ENCODE measurements at places on chromosomes 3 and 15. TPM values are rescaled to one million over a fixed set of nuclear protein-coding genes. Genes with fewer than 3 reads are reported as not detected.
A peak's percentile ranks its signal among the peaks of the same experiment; 100 is the strongest.

DNA sequence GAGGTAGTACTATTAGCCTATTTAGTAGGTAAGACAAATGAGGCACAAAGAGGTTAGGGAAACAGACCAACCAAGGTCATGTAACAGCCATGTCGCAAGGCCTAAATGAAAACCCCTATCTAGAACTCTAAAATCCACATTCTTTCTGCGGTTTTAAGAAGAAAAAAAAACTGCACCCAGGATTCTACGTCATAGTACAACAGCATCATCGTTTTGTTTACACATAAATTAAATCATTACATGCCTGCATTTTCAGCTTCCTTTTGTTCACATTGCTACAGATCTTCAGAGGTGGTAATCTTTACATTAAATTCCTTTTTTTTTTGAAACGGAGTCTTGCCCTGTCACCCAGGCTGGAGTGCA is 548 bp upstream of the PSMD6 start:
- H3K4me1 ChIP-seq = peaks cover 6% of the 10 kb centered on the region
- no peak overlapping the region for H3K4me3 ChIP-seq
- H3K36me3 ChIP-seq = no peaks in the 10 kb centered on the region
- no peaks in the 10 kb centered on the region for H3K27me3 ChIP-seq
- H3K27ac ChIP-seq = peak overlapping the region; percentile 87

The GPR149 gene
- not detected for total RNA-seq

The CAV3 gene
- not detected for total RNA-seq

The RTP1 gene
- total RNA-seq = not detected

GRCh38 chr3:40494698-40495097 is 11.1 kb upstream of the ZNF620 start:
- H3K27ac ChIP-seq = no peak overlapping the region
- no peaks in the 10 kb centered on the region for H3K27me3 ChIP-seq
- DNase-seq = no peak
- H3K4me1 ChIP-seq = no peaks in the 10 kb centered on the region
- H3K36me3 ChIP-seq = no peaks in the 10 kb centered on the region

DNA sequence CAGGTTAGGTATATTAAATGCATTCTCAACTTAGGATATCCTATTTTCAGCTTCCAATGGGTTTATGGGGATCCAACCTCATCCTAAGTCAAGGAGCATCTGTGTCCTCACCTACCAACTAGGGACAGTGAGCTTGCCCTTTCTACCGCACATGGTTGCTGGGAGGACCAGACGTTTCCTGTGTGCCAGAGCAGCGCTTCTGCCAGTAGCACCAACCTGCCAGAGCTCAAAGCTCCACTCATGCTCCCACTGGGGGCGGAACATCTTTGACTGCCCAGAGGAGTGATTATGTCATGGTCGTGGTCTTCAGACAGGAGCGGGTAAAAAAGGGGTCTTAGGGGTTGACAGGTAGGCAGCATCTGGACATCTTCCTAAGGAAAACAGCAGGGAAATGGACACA is 24.7 kb downstream of the XPC start:
- peaks cover 29% of the 10 kb centered on the region for H3K36me3 ChIP-seq
- no peak for DNase-seq
- no peaks in the 10 kb centered on the region for H3K4me1 ChIP-seq
- no peak overlapping the region for H3K27ac ChIP-seq

The CCDC33 gene
- not detected for total RNA-seq

DNA sequence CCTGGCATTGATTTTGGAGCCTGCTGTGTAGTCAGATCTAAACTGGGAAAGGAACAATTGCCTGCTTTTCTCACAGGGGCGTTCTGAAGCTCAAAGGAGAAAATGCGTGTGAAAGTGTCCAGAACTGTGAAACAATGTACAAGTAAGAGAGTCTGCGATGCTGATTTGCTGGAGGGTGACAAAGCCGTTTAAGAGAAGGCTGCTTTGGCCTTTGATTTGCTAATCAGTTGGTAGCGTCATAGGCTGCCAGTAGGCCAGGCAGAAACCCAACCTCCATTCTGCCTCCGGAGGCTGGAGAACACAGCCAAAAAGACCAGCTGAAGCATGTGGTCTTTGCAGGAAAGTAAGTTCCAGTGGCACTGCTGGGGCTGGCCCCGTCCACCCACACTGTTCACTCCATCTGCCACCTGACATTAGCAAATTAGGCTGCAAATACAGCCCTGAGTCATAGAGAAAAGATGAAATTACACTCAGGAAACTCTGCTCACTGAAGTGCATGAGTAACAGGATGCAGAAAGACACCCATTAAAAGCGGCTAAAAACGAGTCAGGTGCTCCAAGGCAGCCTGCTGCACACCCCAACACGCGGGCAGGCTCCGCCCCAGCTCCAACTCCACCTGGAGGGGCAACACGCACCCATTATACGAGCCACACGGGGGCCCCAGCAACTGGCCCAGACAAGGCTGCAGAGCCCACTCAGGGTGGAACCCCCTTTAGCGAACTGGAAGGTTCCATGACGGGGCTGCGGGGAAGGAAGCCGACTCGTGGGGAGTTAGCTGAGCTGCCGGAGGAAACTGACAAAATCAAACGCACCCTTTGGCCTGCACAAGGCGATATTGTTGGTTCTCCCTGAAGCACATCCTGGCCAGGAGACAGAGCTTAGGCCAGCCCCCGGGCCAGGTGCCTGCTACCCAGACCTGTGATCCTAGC is 31.6 kb downstream of the ZDHHC19 start:
- no peaks in the 10 kb centered on the region for H3K27me3 ChIP-seq
- H3K36me3 ChIP-seq = no peaks in the 10 kb centered on the region
- H3K4me3 ChIP-seq = no peak overlapping the region
- no peak for DNase-seq
- H3K27ac ChIP-seq = no peak overlapping the region

DNA sequence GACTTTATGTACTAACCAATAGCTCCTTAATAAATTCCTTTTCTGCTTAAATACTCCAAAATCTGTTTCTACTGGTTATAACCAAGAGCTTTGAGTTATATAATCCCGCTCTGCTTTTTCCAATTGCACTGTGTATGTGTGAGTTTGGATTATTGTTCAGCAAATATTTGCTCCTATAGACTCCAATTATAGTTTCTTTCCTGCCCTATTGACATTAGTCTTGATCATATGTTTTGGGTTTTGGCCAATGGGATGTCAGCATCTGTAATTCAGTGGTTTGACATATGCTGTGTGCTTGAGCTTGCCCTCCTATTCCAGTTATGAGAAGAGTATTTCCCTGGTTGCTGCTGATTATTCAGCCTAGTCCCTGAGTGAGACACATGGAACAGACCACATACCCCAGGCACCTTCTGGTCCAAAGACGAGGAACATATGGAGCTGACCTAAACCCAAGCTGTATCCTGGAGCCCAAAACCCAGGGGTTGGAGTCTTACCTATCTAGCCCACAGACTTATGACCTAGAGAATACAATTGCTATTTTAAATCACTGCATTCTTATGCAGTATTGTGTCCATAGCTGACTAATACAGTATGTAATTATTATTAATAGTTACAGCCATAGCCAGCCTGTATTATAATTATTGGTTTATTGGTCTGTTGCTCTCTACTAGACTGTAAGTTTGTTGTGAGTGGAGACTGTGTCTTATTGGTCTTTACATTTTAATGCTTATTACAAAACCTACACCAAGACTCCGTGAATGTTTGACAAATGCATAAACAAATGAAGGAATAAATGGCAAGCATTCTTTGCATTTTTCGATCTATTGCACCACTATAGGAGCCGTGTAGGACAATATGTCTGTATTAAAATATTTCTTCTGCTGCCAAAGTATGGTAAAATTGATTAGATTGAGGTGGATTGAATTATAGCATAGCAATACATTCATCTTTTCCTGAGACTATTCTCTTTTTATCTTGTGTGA is 11.7 kb upstream of the ZNF280D start:
- no peak for DNase-seq
- no peak overlapping the region for H3K4me3 ChIP-seq
- peaks cover 8% of the 10 kb centered on the region for H3K4me1 ChIP-seq
- H3K27me3 ChIP-seq = no peaks in the 10 kb centered on the region
- H3K27ac ChIP-seq = no peak overlapping the region
- H3K36me3 ChIP-seq = no peaks in the 10 kb centered on the region

- H3K27me3 ChIP-seq = no peaks in the 10 kb centered on the region
- no peak overlapping the region for H3K4me3 ChIP-seq
- no peaks in the 10 kb centered on the region for H3K4me1 ChIP-seq
These were observed 41.8 kb downstream of the IQCB1 start for GRCh38 chr3:121793078-121793477.

The SLC28A1 gene
- total RNA-seq = not detected

GRCh38 chr15:35928847-35929246 is 382.9 kb upstream of the DPH6 start:
- no peaks in the 10 kb centered on the region for H3K27me3 ChIP-seq
- H3K27ac ChIP-seq = no peak overlapping the region
- H3K4me1 ChIP-seq = no peaks in the 10 kb centered on the region
- no peaks in the 10 kb centered on the region for H3K36me3 ChIP-seq
- no peak overlapping the region for H3K4me3 ChIP-seq

GRCh38 chr3:484341-484740 is 287.8 kb downstream of the CHL1 start:
- H3K4me3 ChIP-seq = no peak overlapping the region
- no peaks in the 10 kb centered on the region for H3K4me1 ChIP-seq
- no peaks in the 10 kb centered on the region for H3K36me3 ChIP-seq
- no peak for DNase-seq
- no peaks in the 10 kb centered on the region for H3K27me3 ChIP-seq

DNA sequence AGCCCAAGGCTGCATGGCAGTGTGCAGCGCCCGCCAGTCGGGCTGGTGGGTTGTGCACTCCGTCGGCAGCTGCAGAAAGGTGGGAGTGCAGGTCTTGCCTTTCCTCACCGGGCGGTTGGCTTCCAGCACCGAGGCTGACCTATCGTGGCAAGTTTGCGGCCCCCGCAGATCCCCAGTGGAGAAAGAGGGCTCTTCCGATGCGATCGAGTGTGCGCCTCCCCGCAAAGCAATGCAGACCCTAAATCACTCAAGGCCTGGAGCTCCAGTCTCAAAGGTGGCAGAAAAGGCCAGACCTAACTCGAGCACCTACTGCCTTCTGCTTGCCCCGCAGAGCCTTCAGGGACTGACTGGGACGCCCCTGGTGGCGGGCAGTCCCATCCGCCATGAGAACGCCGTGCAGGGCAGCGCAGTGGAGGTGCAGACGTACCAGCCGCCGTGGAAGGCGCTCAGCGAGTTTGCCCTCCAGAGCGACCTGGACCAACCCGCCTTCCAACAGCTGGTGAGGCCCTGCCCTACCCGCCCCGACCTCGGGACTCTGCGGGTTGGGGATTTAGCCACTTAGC is 4.3 kb downstream of the ISL2 start:
- peak; percentile 49 for DNase-seq
- H3K4me1 ChIP-seq = peaks cover 62% of the 10 kb centered on the region
- no peak overlapping the region for H3K27ac ChIP-seq
- no peak overlapping the region for H3K4me3 ChIP-seq
- H3K27me3 ChIP-seq = peaks cover 12% of the 10 kb centered on the region
- no peaks in the 10 kb centered on the region for H3K36me3 ChIP-seq

The NSUN3 gene
- 13.2 TPM for total RNA-seq

The THSD4 gene
- total RNA-seq = 16.1 TPM

GRCh38 chr15:81433462-81433861 is 59.4 kb upstream of the TMC3 start:
- no peak overlapping the region for H3K4me3 ChIP-seq
- H3K27ac ChIP-seq = no peak overlapping the region
- H3K4me1 ChIP-seq = no peaks in the 10 kb centered on the region
- no peak for DNase-seq
- H3K36me3 ChIP-seq = no peaks in the 10 kb centered on the region
- H3K27me3 ChIP-seq = no peaks in the 10 kb centered on the region

DNA sequence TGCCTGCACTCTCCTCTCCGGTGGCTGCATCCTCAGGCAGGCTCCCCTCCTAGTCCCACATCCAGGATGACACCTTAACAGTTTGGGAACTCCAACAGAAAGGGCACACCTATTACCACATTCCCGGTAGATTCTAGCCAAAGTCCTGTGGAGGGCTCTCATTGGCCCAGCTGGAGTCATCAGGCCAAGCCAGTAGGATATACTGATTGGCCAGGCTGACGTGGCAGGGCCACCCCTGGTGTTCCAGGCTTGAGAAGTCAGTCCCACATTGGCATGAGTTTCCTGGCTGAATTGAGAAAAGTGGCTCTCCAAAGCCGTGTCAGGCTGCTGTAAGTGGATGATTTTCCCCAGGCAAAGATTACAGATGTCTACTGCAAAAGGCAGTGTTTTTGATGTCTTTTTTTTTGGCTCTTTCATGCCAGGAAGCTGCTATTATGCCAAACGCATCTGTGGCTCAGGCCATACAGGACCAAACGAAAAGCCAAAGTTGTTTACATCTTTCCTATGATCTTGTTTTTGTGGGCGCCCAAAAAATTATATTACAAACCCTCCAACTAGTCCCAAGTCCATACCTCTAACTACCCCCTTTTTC is 6.6 kb upstream of the BLM start:
- H3K4me1 ChIP-seq = no peaks in the 10 kb centered on the region
- no peaks in the 10 kb centered on the region for H3K27me3 ChIP-seq
- H3K27ac ChIP-seq = no peak overlapping the region
- no peak for DNase-seq

- no peak for DNase-seq
- no peaks in the 10 kb centered on the region for H3K4me1 ChIP-seq
- no peak overlapping the region for H3K4me3 ChIP-seq
- H3K36me3 ChIP-seq = no peaks in the 10 kb centered on the region
- H3K27me3 ChIP-seq = no peaks in the 10 kb centered on the region
- no peak overlapping the region for H3K27ac ChIP-seq
These were observed 170.1 kb downstream of the ROBO1 start for GRCh38 chr3:79597709-79598108.

DNA sequence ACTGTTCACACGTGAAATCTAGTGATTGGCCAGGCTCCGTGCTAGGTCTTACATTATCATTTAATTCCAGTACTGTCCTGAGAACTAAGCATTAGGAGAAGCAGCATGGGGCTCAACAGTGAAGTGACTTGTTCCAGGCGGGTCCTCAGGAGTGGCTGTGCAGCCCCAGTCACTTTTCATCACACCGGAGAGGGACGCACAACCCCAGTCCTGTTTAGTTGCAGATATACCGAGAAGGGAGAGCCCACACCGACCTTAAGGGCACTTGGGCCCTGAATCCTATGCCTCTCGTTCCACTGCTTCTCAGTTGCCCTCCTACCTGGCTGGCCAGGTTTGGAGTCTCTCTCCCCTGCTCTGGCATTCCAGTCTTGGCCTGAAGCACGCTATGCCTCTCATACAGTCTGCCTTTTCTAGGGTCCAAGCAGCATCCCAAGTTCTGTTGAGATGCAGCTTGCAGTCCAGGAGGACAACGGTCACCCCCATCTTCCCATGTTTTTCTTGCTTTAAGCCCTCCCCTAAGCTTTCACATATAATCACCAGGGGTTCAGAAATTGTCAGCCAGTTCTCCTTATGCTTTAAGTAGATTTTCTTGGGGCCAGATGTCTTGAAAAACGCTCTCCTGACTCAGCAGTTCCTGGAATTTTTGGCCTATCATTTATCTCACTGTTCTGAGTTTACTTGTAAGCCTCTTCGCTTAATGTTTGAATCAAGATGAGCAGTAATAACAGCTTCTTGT is 10.1 kb downstream of the FAM131A start:
- no peak overlapping the region for H3K4me3 ChIP-seq
- DNase-seq = no peak
- no peaks in the 10 kb centered on the region for H3K36me3 ChIP-seq
- H3K4me1 ChIP-seq = peaks cover 33% of the 10 kb centered on the region
- H3K27ac ChIP-seq = no peak overlapping the region
- H3K27me3 ChIP-seq = no peaks in the 10 kb centered on the region
